ENCODE measurements at places on chromosomes 16 and 17.

GRCh38 chr17:77875881-77876509, 82.5 kb upstream of the TNRC6C start:
- no peak for DNase-seq

DNA sequence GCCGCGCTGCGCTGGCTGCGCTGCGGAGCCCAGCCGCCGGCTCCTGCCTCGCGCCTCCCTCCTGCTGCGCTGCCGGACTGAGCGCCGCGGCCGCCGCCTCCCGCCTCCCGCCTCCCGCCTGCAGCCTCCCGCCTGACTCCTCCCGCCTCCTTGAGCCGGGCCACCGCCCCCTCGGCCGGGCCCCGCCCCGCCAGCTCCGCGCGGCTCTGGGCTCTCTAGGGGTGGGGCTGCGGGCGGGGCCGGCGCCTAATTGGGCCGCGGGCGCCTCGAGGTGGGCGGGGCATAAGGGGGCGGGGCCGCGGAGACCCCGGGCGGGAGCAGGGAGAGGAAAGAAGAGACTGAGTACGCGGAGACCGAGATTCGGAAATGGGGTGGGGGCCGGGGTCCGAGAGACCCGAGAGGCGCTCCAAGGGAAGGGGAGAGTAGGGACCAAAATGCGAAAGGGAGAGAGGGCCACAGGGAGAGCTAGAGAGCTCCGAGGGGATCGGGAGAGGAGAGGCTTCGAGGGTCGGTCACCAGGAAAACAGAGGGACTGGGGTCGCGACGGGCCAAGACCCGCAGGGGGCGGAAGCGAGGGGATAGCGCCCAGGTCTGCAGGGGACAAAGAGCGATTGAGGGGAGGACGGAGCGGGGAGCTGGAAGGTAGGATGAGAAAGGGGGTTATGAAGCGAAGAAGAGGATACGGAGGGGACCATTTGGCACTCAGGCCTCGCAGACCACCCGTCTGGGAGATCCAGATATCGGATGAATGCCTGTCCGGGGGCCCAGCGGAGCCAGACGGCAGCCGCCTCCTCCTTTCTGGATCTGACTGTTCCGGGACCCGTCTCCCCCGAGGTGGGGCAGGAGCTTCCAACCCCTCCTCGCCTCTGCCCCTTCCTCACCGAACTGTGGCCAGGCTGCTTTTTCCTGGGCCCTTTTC, at the start of gene C1QL1:
C1QL1 (minus strand) TSS at position 79 of the 919 bp plus-strand sequence. CDS start 255 bp downstream, outside the sequence.
- peak; percentile 93 for DNase-seq

GRCh38 chr17:48051706-48052486, 3.7 kb downstream of the NFE2L1 start:
- no peak for DNase-seq

DNA sequence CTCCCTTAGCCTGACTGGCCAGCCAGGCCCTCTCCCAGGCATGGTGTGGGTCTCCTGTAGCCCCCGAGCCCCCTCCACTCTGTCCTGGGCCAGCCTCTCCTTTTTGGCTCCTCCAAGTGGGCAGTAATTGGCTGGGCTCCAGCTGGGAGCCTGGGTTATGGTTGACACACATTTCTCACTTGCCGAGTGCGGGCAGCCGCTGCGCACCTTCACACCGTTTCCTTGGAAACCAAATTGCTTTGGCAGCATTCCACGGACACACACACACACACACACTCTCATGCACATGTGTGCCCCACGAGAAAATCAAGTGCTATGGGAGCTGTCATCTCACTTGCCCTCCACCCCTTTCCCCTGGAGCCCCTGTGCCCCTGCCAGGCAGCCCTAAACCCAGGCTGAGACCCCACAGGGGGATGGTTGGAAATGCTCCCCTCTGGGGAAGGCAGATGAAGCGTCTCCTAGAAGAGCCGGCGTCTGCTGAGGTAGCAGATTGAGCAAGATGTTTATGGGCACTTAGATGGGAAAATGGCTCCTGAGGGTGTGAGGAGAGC, 402.7 kb upstream of the TNRC6C start:
- DNase-seq: peak; percentile 46

GRCh38 chr17:83058266-83058798, 21.1 kb upstream of the METRNL start:
- DNase-seq: no peak

DNA sequence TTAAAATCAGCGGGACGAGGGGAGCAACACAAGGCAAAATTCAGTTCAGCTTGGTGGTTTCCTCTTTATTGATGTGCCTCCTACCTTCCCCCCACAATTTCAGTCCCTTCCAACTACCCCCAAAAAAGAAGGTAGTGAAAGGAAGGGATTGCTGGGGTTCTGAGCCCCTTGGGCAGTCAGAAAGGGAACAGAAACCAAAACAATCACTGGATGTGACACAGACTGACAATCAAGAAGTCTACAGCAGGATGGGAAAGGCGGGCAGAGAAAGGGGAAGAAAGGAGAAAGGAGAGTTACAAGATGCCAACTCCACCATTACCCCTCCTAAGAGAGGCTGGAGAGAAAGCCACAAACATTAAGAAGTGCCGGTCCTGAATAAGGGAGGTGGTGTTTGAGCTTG, 1.1 kb upstream of the PHF23 start:
- DNase-seq: no peak

Data from NCI-H146 (cell line).